Stimulated activated CD4-positive, alpha-beta T cell treated with anti-CD3 and anti-CD28 coated beads, Interleukin-2, amount 100 ng/mL, for 4 hours (primary cell): ENCODE measurements at places on chromosomes 1 and 21.

DNA sequence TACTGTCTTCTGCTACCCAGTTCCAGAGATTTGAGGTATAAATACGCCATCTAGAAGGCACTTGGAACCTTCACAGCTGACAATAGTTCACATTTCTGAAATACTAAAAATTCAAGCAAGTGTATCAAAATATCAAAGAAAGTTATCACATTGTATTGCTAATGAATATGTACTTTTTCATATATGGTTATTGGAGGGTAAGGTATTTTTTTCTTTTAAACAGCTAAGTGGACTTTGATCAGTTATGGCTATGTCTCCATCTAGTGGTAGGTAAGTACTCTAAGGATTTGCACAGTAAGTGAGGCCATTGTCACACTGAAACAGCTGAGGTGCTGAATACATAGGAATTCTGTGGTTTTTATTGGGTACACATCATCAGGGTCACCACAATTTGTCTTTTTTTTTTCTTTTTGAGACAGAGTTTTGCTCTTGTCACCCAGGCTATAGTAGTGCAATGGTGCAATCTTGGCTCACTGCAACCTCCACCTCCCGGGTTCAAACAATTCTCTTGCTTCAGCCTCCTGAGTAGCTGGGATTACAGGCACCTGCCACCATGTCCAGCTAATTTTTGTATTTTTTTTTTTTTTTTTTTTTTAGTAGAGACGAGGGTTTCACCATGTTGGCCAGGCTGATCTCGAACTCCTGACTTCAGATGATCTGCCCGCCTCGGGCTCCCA is 49.1 kb upstream of the CR2 start:
- no peak for DNase-seq

- no peak for DNase-seq
Observed at GRCh38 chr1:203404546-203404945, 53.6 kb upstream of the FMOD start.

DNA sequence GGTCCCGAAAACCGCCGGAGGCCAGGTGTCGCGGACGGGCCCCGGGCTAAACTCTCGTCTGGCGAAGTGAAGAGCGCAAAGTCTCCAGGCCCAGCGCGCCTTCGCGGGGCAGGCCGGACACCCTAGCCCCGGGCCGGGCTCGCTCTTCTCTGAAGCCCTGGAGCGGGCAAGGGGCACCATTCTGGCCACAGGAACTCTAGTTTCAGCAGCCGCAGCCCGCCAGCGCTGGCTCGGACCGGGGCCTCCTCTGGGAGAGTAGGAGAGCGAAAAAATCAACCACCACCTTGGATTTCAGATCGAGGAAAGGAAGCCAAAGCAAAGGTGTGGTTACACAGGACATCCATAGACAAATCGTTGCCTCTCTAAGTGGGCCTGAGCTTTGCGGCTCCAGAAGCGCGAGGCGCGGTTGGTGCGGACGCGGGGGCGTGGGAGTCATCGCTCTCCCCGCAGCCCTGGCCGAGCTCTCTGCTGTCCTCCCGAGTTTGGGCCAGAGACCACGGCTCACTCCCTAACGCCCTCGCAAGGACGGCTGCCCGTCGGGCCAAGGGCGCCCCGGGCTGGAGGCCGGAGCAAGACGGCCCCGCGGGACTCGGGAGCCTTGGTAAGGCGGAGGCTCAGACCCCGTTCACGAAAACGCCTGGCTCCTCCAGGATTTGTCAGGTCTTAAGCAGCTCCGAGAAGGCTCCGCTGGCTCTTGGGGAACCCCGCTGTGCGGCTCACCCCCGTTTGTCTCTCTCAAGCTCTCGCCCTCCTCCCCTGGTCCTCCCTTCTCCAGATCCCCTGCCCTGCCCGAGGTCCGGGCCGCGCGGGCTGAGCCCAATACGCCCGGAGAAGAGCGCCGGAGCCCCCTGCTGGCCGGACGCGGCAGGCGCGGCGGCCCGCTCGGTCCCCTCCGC is 132.9 kb upstream of the DPYD start:
- no peak for DNase-seq

GRCh38 chr1:61875198-61875597 is 132.9 kb downstream of the PATJ start:
- DNase-seq: no peak

DNA sequence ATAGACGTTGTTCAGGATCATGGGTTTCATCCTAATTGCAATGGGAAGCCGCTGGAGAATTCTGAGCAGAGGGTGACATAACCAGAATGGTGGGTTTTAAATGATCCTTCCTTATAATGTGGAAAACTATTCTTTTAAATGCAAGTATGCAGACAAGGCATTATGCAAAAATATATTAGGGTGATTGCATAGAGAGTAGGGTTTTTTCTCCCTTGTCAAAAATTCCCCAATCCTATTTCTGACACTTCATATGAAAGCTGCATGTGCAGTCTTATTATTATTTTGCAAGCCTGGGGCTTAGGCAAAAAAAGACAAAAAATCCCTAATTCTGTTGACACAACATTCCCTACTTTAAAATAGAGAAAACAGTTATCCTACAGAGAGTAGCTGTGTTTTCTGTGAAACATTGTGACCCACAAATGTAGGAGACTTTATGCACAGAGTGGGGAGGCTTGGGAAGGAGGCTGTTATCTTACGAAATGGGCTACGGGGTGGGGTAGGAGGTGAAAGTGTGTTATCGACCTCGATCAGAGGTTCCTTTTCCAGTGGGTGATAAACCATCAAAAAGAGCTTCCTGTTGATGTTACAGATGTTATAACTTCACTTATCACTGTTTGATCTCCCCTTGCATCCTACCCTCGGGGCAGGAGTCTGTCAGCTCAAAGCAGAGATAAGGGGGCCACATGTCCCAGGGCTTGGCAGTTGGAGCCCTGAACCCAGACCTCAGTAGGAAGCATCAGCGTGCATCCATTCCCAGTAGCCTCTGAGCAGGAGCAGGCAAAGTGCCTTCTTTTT is 27.2 kb downstream of the RHEX start:
- DNase-seq: no peak

- no peak for DNase-seq
Observed at GRCh38 chr21:45129189-45129923, 55.0 kb downstream of the ADARB1 start.

DNA sequence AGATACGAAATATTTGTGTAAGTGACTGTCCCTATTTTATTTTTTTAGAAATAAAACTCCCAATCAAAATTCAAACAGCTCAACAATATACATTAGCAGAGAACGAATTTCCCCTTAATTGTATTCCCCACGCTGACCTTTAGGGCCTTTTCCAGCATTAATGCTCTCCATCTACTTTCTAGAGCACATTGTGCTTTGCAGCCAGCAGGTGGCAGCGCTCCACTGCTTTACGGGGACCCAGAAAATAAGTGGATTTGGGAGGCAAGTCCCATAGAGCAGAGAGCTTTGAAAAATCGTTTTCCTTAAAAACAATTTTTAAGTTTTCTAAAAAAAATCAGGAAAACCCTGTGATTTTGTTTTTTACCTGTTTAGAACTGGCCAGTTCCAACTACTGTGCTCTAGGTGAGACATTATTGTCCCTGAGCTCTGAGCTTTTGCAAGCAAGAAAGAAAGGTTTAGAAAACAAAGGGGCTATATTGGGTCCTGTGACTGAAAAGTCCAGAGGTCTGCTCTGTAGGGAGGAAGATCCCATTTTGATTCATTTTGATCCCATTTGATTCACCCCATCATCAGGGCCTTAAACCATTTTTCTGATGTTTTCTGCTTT is 144.4 kb upstream of the ZNF644 start:
- no peak for DNase-seq
